HS-5 (cell line): ENCODE measurements at places on chromosomes 16 and 17.

GRCh38 chr17:38996660-38997337 lies 29.6 kb upstream of the FBXO47 start:
- DNase-seq: no peak

- DNase-seq: no peak
These were observed 5.1 kb downstream of the GGA2 start for GRCh38 chr16:23505180-23505665.

DNA sequence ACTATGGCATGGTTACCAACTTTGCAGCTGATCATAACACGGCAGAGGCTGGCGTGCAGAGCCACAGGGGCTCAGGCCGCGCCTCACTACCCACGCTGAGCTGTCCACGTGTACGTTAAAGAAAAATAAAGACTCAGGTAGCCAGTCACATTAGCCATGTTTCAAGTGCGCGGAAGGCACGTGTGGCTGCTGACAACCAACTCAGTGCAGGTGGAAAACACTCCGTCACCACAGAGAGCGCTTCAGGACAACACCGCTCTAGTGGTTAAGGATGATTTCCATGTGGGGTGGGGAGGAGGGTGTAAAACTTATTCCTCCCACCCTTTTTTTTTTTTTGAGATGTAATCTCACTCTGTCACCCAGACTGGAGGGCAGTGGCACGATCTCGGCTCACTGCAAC lies 33.8 kb downstream of the ZCCHC14 start:
- DNase-seq: no peak

DNA sequence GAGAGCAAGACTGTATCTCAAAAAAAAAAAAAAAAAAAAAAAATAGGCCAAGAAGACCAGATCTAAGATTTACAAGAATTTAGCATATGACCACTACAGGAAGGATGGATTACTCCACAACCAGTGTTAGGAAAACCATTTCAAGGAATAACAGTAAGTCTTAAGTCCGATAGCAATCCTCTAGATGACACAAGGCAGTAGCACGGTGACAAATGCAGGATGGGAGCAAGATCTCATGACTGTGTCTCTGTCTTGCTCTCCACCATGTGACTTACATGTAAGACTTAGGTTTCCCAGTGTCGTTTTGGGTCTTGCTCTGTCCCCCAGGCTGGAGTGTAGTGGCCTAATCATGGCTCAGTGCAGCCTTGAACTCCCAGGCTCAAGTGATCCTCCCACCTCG lies 27.8 kb downstream of the C16orf96 start:
- no peak for DNase-seq

GRCh38 chr17:56785405-56785804 lies 48.3 kb downstream of the C17orf67 start:
- peak; percentile 9 for DNase-seq

GRCh38 chr17:4588898-4589625 lies 4.7 kb downstream of the SMTNL2 start:
- no peak for DNase-seq

- DNase-seq: no peak
These were observed 23.5 kb downstream of the EFTUD2 start for GRCh38 chr17:44875761-44876160.

DNA sequence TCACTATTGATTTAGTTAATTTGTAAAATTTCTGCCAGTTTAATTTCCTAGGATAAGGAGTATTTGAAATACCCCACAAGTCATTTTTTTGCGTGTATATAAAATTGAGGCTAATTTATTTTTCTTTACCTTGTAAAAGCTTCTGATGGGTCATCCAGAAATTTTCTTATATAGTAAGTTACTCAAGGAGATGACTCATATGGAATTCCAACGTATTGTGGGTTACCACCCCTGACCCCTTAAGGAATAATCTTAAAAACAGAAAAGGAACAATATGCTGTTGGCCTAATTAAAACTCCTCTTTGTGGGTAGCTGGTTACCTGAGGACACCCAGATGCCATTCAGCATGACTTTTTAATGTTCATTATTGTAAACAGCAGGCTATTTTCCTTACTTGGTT lies 13.6 kb downstream of the HEATR6 start:
- DNase-seq: peak; percentile 52

- DNase-seq: no peak
These were observed 14.8 kb downstream of the TERB1 start for GRCh38 chr16:66786551-66786950.

DNA sequence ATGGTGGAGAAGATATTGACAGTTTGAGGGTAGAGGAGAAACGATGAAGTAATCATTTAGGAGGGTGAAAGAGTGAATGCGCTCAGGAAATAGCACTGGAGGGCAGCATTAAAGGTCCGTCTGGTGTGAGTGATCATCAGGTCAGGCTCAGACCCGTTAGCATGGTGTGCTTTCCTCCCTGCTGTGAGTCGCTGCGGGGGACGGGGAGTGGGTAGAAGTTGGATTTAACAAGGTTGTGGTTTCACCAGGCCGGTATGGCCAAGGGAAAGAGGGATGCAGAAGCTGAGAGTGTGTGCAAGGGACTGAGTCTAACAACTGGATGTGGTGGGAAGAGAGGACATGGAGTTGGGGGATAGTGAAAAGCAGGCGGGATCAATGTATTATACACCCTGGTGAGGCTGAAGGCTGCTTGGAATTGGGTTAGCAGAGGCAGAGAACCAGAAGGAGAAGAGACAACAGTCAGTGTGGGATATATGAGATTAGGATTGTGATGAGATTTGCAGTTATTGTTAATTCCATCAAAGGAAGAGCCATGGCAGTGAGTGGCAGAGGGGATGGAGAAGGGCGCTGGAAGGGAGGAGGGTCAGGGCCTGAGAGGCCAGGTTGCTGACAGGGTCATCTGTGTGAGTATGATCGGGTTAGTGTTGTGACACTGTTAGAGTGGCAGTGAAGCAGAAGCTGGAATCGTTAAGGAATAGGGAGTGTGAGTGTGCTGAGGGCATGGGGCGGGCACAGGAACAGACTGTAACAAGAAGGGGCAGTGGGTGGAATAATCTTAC lies 59.0 kb upstream of the TBX2 start:
- no peak for DNase-seq

DNA sequence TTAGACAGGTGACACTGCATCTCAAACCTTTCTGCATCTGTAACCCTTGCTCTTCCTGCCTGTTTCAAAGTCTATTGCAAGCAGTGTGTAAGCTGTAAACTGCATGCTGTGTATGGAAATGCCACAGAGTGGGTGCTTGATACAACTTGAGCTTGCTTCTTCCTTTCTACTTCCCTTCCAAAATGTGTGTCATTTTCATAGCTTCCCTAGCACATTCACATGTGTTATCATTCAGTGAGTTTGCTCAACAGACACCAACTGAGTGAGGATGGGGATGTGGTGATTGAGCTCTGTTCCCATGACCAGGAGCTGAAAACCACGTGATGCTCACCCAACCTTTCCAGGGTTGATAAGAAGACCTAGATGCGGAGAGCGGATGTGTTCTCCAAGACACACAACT lies 111.1 kb downstream of the VAT1L start:
- no peak for DNase-seq

GRCh38 chr16:74991593-74992403 lies 6.9 kb upstream of the WDR59 start:
- no peak for DNase-seq

DNA sequence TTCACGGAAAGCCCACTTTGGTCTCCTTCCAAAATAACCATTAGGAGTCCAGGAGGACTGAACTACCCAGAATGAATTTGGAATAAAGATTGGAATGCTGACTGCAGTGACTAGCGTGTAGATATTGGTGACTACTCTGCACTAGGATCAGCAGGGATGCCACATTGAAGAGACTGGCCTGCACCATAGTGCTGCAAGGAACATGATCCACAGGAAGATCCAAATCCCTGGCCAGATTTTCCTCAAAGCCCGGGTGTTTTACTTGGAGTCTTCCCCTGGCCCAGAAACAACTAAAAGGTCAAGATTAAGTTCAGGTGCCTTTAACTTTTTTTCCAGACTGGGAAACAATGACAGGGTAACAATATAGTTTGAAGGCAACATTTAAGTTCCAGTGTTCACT lies 870.4 kb downstream of the CDH8 start:
- no peak for DNase-seq

- DNase-seq: no peak
These were observed 21.9 kb upstream of the FAAP100 start for GRCh38 chr17:81573794-81574642.

- no peak for DNase-seq
These were observed 174.8 kb downstream of the NTN1 start for GRCh38 chr17:9195961-9196670.

DNA sequence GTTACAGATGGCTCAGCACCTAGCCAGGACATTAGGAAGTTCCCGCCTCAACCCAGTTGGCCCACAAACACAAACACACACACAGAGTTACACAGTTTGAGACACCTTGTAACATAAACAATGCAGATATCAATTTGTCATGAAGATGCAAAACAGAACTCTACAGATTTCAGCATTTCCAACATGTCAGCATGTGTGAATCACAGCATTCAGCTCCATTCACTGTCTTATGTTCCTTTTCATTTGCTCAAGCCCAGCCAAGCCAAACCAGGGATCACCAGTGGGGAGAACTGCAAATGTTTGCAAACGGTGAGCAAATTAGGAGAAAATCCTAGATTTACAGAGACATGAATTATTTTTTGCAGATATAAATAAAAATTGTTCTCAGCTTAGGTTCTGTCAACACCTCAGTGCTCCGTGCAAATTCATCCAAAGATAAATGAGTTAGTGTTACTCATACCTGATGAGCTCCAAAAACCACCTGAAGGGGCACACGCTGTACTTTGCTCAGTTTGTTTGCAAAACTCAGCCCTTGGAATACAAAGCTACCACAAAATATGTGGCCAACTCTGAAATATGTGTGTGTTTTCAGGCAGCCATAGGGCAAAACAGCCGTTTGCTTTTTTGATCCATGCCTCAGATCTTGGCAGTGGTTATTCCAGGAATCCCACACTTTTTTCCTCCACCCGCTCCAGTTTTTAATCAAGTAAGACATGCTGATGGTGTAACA lies 16.3 kb upstream of the COX10 start:
- no peak for DNase-seq

GRCh38 chr16:52781005-52781630 lies 234.2 kb upstream of the TOX3 start:
- no peak for DNase-seq

GRCh38 chr16:1327619-1327947 lies 5.9 kb upstream of the BAIAP3 start:
- no peak for DNase-seq

DNA sequence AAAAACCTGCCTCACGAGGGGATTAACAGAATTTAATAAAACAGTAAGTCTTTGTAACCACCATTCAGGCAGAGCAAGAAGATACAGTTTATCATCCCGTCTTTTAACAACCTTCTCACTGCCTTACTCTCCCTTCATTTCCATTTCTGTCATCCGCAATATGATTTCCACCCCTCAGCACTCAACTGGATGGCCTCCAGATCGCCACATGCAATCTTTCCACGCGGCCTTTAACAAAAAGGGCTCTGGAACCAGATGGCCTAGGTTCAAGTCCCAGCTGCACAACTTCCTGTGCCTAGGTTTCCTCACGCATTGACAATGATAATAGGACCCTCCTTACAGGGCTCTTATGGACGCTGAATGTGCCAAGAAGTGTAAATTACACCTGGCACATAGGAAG lies 103.6 kb downstream of the GAS7 start:
- DNase-seq: no peak
